ENCODE measurements at places on chromosomes 2 and 18.

DNA sequence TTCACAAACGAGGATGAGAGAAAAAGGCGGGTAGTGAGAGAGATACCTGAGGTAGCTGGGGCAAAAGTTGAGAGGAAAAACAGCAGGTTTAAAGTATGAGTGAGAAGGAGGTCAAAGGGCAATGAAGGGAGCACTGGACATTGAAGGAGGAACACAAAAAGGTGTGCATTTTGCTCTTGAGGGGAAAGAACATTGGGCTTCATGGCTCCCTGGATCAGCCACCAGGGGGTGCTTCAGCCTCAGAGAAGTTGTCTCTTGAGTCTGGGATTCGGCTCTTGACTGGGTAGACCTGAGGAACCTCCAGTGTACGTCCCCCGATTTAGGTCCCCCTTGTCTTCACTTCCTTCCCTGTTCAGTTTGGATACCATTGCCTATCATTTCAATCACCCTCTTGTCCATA lies 128.5 kb downstream of the RAPGEF4 start:
- no peak for DNase-seq

GRCh38 chr2:172377408-172377807 lies 50.0 kb upstream of the ITGA6 start:
- no peak for DNase-seq

DNA sequence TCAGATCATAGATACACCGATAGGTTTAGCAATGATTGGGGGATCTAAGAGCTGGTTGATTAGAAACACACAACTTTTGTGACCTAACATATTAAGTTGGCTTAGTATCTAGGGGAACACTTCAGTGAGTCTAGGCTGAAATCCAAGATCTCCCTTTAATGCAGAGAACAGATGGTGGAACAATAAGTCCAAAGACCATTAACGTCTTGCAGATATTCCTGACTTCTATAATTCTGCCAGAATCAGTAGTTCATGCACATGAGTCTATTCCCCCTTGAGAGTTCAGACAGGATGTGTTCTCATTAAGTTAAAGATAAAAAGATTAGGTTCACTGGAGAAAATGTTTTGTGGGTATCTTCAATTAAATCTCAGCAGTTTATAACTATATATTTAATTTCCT lies 506.5 kb downstream of the TSN start:
- no peak for DNase-seq

DNA sequence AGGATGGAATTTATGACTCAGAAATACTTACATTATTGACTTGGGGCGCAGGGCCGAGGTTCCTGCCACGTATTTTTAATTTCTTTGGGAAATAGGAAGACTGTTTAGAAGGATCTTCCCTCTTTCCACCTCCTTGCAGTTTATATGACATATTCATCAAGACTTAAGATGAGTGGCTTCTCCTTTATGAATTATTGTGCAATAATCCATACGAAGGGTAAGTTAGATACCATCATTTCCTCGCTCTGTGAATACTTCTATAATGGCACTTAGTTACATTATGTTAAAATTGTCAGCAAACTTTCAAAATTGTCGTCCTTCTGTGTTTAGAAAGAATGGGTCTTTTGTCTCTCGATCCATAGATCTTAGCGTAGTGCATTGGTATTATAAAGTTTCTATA lies 328.8 kb upstream of the UBE2E3 start:
- DNase-seq, result no peak

DNA sequence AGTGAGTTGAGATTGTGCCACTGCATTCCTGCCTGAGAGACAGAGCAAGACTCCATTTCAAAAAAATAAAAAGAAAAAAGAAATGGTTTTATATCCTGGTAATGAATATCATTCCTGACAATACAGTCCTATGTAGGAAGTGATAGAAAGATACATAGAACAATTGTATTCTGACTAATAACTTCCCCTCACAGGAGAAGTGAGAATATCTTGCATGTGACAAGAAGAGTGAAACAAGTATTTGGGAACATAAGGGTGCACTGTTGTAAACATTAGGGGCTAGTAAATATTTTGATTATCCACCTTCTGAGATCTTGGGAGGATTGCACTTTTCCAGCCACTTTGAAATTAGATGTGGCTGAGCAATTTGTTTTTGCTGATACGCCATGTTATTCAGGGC lies 40.7 kb downstream of the KLHL14 start:
- DNase-seq, result no peak

- DNase-seq, result no peak
These were observed 59.4 kb downstream of the RNF152 start for GRCh38 chr18:61833387-61833786.

DNA sequence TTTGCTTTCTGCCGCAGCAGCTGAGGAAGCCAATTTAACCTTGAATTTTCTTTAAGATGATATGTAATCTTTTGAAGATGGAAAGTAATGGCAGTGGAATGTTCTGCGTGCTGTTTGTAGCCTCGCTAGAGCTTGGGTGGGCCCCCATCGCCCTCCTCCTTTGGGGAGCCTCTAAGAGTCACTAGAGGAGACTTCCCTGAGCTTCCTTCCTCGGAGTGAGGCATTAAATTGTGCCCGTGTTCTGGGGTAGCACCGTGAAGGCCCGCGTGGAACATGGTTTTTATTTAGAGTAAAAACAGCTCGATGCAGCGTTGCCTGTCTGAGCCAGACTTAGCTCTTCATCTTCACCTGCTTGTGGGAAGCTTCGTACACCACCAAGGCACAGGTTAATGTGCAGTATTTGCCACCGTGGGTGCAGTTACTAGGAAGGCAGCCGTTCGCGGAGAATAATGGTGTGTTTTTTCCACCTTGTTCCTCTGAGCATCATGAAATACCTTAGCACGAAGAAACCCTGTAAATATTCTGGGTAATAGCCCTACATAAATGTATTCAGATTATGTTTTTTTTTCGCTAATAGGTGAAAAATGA lies 38.5 kb downstream of the NCK2 start:
- DNase-seq, result no peak

Measured in anterior cingulate cortex (tissue), 58 donors.